ENCODE measurements at places on chromosomes 5 and 9.

GRCh38 chr9:117734523-117735314 is 30.5 kb downstream of the TLR4 start:
- DNase-seq: no peak

GRCh38 chr5:77707791-77708190 is 68.3 kb downstream of the TBCA start:
- DNase-seq: no peak

DNA sequence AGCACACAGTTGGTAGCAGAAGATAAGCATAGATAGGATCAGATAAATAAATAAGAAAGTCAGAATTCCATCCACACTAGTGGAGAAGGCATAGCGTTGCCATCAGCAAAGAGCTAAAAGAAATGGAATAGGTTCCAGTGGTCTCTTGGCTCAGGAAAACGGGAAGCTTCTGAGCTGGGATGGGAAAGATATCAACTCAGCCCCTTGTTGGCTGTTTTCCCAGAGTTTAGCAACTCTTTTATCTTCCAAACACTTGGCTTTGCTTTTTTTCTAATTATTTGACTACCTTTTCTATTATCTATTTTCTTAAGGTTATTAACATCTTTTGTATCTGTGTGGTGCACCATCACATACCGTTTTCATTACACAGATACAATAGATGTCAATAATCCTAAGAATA is 445.7 kb upstream of the TRPC7 start:
- DNase-seq: no peak

DNA sequence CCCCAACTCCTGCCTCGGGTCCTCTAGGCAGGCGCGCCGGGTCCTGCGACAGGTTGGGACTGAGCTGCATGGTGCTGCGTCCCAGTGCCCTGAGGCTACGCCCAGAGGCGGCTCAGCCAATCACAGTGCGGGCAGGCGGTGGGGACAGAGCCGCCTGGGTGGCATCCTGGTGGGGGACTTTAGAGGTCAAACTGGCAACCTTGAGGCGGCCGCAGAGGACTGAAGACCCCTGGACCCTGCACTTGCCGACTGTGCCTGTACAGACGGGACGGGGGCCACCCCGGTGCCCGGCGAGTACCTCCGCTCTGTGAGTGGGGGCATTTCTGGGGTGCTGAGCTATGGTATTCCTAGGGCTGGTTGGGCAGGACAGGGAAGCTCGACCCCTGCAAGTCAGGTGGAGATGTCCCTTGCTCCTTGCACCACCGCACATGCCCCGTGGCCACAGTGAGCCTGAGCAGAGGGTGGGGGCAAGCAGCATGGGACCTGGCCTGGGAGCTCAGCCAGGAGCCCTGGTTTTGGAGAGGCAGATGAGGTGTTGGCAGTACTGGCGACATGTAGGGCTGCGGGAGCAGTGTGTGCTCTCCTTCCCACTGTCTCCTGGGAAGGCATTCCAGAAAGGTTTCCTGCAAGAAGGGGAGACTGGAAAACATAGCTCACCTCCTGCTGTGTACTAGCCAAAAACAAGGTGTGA is 45.5 kb downstream of the CTSL start:
- no peak for DNase-seq

DNA sequence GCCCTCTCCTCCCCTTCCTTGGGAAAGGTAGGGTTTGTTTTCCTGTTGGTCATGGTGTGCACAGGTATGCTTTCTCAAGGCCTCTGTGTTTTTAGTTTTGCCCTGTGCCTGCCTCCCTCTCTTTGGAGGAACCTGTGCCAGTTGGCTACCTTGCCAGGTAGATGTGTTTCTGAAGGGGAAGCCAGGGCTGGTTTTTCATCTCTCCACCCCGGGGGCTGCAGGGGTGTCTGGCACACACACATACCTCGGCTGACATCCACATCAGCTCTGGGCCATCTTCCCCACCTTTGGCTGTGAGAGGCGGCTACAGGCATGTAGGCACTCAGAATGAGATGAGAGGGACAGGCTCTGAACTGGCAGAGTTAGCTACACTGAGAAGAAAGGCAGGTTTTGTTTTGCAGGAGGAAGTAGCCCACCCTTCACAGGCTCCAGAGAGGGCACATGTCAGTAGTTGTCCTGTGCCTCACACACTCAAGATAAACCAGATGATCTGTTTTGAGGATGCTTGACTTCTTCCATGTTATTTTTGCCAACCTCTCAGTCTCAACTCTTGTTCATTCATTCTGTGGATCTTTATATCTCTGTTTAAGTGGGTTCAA is 9.7 kb downstream of the RGMB start:
- no peak for DNase-seq

GRCh38 chr9:125255781-125256391 is 5.7 kb upstream of the GAPVD1 start:
- peak; percentile 38 for DNase-seq

DNA sequence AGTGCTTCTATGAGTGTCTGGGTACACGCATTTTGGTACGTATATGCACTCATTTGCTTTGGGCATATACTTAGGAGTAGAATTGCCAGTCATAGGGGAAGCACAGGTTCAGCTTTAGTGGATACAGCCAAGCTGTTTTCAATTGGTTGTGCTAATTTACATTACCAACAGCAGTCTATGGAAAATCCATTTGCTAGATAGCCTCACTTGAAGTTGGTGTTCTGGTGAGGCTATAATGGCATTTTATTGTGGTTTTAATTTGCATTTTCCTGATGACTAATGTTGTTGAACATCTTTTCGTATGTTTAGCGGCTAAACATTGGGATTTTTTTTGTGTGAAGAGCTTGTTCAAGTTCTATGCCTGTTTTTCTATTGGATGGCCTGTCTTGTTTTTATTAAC is 76.8 kb upstream of the ANKH start:
- DNase-seq: no peak

GRCh38 chr5:170711300-170711699 is 72.2 kb upstream of the GABRP start:
- DNase-seq: no peak

GRCh38 chr9:126894052-126894603 is 20.5 kb upstream of the RALGPS1 start:
- DNase-seq: no peak

DNA sequence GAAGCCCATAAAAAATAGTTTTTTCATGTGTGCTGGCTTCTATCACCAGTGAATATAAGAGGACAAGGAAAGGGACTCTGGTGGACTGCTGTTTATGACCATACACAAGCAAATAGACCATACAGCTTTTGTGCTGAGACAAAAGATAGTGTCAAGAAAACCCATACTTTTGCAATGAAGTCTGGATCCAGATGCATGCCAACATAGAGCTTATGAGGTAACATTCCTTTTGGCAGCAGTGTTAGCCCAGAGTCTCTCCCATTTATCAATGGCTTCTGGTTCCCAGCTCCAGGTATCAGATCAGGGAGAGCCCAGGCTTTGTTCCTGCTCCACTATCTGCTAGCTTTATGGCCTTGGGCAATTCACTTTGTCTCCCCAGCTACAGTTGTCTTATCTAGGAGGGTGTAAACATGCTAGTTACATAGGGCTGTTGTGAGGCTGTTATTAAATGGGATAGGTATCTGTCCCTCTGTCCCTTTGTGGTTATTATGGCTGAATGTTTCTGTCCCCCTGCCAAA is 55.6 kb downstream of the CCDC192 start:
- no peak for DNase-seq

DNA sequence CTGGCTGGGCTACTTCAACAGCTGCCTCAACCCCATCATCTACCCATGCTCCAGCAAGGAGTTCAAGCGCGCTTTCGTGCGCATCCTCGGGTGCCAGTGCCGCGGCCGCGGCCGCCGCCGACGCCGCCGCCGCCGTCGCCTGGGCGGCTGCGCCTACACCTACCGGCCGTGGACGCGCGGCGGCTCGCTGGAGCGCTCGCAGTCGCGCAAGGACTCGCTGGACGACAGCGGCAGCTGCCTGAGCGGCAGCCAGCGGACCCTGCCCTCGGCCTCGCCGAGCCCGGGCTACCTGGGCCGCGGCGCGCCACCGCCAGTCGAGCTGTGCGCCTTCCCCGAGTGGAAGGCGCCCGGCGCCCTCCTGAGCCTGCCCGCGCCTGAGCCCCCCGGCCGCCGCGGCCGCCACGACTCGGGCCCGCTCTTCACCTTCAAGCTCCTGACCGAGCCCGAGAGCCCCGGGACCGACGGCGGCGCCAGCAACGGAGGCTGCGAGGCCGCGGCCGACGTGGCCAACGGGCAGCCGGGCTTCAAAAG is 36.9 kb upstream of the TTC1 start:
- DNase-seq: no peak

- peak; percentile 19 for DNase-seq
Observed at GRCh38 chr5:96381526-96381925, 51.5 kb downstream of the PCSK1 start.

DNA sequence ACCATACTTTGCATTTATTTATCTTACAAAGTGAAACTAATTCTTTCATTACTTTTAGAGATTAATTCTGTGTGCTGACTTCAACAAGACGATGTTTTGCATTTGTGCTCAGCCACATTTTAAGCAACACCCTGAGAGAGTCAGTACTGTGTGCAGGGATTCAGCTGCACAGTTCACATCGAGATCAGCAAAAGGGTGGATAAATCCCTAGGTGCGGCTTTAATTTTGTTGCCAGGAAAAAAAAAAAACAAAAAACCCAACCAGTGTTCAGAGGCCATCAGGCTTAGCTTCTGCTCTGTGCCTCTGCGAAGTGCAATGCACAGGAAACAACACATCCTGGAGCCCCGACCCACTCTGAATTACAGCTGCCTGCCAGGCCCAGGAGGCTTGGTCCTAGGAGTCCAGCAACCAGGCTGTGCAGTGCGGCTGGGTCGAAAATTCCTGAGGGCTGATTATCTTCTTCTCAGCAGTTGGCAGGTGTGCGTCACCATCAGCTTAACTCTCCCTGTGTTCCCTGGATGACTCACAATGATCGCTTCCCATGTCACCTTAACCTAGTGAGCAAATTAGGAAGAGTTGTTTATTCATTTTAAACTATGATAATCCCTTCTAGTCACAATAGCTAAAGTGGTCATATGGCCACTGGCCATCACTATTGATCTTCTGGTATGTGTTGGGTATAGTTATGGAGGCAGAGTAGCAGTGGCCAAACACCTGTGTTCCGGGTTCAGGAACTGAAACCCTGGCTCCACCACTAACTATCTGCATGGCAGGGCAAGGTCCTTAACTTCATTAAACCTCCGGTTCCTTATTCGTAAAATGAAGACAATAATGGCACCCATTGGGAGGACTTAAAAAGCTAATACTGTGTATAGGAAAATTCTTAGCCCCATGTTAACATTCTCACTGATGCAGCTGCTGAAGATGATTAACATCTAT is 31.2 kb upstream of the NDUFB6 start:
- DNase-seq: no peak

DNA sequence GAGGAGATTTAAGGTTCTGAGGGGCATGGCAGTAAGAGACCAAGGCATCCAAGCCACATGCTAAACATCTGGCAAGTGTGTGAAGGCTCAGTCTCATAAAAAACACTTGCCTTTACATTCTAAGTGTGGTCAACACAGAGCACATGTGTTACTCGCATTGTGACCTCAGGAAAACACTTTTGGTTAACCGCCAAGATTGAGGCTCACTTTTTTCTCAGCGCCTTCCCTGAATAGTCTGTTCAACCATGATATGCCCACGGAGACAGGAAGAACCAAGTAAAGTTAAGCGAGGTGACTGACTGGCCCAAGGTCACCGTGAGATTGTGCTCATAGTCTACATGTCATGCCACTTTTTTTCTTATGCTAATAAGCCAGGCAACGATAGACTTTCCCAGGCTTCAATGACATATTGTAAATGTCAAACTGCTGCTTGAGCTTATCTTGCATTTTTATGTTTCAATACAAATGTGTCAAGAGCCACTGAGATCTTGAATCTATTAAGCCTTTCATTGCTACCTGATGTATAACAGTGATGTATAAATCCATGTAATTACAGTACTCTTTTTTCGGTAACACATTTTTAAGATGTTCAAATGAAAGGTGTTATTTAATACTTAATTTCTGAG is 21.1 kb upstream of the IL9 start:
- no peak for DNase-seq

GRCh38 chr5:14442536-14442935 is 139.1 kb upstream of the OTULINL start:
- no peak for DNase-seq

- no peak for DNase-seq
Observed at GRCh38 chr5:113264046-113264445, 170.7 kb downstream of the TSSK1B start.

DNA sequence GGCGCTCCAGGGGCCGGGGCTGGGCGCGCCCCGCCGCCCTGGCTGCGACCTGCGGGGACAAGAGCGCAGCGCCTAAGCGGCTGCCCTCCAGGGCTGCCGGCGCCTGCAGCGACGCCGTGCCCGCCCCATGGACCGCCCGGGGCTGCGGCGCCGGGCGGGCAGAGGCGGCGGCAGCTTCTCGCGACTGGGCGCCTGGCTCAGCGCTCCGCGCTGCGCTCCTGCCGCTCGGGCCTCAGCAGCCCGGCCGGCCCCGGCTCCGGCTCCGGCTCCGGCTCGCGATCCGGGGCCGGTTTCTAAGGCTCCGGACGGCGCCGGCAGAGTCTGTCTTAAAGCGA is at the start of gene PITX1:
Gene PITX1 (minus strand): TSS at position 328 of the 335 bp plus-strand sequence. CDS start 347 bp downstream, outside the sequence.
- DNase-seq: no peak

GRCh38 chr9:130209422-130209821 is 37.2 kb downstream of the NCS1 start:
- no peak for DNase-seq

DNA sequence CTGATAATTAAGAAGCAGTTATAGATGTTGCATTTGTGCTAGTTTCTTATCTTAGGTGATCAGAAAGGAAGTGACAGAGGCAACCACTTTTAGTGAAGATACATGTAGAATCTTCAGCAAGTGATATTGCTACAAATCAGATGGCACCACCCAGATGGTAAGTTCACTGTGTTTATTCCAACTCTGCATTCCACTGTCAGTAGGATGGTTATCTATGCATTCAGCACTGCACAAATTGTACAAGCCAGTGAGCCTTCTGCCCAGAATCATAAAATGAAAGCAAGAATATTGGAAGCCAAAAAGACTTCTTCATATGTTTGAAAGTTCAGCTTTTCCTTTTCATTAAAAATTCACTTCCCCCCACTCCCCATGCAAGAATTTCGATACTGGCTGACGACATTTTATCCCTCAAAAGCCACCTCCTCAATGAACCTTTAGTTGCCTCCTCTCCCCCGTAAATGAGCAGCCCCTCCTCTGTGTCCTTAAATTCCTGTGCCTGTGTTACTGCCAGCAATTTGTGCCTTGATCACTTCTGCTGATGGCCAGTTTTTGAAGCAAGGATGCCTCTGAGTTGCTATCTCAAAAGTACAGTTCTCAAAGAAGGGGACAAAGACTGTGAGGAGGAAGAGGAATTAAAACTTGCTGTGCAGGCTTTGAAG is 91.6 kb downstream of the ZSWIM6 start:
- DNase-seq: no peak

DNA sequence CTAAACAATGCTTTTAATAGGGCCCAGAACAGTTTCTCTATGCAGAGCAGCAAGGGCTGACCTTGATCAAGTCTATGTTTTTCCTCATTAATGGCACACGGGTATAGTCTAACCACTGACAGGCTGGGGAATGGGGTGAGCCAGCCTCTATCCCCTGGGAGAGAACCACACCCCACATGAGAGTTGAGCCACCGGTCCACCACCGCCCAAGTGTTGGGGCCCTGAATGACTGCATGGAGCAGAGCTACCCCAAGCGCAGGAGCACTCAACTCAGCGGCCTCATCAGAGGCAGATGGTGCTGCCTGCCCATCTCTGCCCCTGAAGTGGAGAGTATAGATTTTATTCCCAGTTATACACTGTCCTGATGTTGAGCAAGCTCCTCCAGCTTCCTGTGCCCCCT is 247.9 kb upstream of the IRX1 start:
- DNase-seq: no peak

Data from activated naive CD4-positive, alpha-beta T cell treated with anti-CD3 and anti-CD28 coated beads for 36 hours (primary cell).